Activated effector memory CD4-positive, alpha-beta T cell treated with anti-CD3 and anti-CD28 coated beads, Interleukin-2, amount 50 U/mL, for 16 hours (primary cell): ENCODE measurements at places on chromosomes 5 and 9.

DNA sequence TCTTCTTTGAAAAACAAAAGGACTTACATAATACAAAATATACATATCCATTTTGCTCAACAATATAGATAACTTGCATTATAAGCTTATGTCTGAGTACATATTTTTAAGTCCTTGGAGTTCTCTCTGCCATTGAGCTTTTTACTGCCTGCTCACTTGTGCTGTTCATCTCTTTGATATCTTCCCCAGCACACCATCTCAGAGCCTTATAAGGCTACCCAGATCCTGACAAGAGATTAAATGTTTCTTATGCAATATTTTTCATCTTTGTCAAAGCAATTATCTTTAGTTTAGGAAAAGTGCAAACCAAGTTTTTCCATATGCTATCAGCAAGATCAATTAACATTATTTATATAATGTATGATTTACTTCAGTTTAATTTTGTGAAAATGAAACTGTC is 60.7 kb upstream of the ITGA1 start:
- DNase-seq: no peak

DNA sequence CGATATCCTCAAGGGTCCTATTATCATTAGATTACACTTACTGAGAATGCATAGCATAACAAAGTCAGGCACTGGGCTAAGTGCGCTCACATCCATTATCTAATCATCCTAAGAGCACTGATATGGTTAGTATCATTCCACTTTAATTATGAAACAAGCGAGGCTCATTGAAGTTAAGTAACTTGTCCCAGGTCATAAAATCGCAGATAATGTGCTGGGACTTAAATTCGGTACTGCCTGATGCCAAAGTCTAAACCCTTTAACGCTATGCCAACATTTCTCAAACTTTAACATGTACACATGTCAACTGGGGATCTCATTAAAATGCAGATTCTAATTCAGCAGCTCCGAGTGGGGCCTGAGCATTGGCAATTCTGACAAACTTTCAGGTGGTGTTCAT is 204.7 kb downstream of the PTTG1 start:
- DNase-seq: no peak

GRCh38 chr5:43680286-43680685 is 77.3 kb downstream of the NNT start:
- no peak for DNase-seq

DNA sequence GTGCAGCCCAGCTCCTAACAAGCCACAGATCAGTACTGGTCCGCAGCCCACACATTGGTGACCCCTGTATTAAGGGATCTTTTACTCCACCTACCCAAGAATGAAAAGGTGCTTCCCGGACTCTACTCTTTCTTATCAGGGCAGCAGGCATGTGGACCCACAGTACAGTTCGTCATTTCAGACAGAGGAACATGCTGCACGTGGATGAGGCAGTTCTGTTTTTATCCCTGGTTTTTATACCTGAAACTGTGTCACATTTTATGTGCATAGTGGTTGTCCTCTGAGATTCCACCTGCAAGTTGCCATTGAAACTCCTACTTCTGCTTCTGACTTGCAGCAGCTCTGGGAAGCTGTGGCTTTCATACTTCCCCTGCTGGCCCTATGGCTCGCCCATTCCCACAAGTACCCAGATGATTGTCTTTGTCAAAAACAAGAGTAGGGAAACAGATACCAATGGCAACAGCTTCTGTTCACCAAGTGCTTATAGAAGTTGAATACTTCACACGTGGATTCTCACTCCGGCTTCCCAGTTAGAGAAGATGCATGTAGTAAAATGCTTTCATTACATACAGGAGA is 208.0 kb downstream of the TRIO start:
- DNase-seq: no peak

DNA sequence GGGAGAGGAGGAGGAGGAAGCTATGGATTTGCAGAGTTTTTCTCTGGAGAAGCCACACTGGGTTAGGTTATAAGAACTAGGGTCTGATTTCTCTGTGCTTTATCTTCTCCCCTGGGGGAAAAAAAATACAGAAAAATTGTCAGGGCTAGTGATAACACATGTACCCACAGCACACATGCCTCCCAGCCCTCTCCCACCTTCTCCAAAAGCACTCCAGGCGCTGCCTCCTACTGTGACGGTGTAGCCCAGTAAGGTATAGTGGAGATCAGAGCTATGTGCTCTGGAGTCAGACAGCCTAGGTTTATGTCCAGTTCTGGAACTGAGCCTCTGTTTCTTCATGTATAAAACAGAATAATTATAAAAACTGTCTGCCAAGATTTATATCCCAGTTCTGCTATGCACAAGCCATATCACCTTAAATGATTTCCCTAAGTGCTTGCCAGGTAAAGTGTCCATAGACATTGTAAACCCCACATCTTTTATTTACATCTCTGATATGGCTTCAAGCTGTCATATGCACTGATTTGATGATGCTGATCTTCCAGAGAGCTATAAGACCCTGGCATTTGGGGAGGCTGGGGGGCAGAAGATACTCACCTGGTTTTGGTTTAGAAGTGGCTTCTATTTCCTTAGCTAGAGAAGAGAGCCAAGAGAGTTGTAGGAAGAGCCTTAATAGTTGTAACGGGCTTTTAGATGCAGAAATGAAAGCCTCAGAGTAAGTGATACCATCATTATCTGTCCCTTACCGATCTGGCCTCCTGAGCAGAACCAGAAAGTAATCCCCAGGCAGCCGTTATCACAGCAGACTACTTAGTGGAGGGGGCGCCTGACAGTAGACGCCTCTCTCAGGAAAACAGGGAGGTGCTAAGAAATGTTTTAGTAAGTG is 7.6 kb downstream of the SLC1A3 start:
- DNase-seq: no peak

DNA sequence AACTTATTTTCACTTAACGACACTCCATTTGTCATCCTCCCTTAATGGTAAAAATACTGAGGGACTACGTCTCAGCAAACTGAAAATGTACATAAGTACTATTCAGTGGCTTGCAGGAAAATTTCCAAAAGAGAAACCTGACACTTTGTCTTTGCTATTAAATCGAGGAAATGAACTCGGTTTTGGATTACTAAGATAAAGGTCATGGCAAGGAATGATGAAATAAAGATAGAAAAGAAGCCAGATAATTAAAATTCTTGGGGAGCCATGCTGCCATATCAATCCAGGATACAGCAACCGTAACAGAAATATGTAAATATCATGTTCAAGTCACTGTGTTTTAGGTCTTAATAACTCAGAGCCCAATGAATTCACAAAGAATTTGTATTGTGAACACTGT is 647.8 kb downstream of the CDH9 start:
- DNase-seq: no peak

DNA sequence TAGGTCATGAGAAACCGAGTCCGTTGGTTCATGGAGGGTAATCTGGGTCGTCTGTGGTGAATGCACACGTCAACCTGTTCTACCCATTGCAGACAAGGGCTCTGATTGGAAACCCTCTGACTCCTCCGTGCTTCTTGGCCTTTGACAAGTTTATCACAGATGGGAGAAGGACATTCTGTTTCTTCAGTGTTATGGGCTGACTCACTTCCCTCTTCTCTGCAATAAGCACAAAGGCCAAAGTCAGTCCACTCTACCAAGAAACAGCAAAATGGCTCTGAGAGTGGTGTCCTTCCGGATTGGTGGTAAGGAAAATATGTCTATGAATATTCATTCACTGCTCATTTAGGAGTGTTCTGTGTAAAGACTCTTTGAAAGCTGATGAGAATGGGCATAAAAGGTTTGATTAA is 89.3 kb downstream of the FEM1C start:
- no peak for DNase-seq

DNA sequence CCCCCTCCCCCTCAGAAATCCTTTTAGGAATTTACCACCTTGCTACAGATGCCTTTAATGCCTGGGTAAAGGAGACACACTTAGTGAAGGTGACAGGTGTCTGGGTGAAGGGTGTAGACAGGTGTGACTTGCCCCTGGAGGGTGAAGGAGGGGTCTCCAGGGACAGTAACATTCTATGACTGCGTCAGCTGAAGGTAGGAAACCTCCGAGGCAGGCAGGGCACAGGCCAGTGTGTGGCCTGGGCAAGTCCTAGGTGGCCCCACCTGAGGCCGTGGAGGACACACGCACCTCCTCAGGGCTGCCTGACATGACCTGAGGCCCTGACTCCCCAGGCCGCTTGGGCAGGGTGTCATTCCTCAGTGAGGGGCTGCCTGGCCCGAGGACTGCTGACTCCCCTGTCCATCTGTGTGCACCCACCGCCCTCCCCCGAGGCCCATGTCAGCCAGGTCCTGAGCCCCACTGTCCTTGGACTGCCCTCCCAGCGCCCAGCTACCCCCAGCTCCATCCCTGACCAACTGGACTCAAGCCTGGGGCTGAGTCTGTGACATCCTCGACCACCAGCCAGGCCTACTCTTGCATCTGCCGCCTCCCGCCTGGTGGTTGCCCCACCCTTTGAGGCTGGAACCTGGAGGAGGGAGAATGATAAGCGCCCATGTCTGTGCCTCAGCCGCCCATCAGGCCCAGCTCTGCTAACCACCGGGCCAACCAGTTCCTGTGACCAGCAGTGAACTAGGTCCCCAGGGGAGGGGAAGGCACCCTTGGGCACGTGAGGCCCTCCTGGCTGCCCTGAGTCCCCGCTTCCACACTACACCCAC is 18.4 kb downstream of the CARD19 start:
- DNase-seq: peak; percentile 57

DNA sequence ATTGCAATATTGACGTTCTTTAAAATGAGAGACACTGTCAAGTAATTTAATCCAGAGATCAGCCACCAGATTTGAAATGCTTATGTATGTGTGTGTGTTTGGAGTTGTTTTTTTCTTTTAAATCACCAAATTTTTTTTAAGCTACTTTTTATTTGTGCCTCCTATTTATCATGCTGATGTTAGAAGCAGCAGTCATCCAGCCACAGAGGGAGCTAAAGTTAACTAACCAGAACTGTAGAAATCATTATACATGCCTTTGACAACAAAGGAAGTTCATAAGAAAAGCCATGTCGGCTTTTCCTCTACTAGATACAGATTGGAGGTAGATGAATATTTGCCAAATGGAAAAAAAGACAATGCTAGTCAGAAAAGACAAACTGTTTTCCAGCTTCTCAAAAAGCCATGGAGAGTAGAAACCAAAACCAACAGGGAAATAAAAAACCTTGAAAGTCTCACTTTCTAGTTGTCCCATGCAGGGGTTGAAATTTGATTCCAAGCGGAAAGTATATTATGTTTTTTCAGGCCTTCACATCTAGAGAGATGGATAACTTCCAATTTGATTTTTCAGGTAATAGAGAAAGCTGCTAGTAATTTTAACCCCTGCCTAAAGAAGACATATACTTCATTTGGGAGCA is 4.5 kb downstream of the PURA start:
- no peak for DNase-seq

DNA sequence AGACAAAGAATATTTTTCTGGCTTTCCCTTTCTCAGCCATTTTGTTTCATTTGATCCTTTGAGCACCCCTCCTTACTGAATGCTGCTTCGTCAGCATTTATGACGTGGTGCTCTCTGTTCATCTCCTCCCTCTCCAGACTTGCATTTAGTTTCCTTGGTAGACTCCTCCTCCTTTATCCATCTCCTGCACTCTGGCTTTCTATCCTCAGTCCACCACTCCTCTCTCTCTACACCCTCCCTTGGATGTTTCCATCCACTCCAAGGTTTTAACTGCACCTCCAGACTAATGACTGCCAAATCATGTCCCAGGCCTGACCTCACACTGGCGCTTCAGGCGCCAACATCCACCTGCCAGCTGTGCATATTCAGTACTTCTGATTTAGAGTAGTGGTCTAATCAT is 245.4 kb downstream of the RAB3C start:
- DNase-seq: no peak

- DNase-seq: no peak
Observed at GRCh38 chr9:89630508-89630907, 25.7 kb downstream of the GADD45G start.

GRCh38 chr9:94779031-94779430 is 52.5 kb downstream of the AOPEP start:
- no peak for DNase-seq

- no peak for DNase-seq
Observed at GRCh38 chr9:35102465-35102768, 514 bp downstream of the STOML2 start.

DNA sequence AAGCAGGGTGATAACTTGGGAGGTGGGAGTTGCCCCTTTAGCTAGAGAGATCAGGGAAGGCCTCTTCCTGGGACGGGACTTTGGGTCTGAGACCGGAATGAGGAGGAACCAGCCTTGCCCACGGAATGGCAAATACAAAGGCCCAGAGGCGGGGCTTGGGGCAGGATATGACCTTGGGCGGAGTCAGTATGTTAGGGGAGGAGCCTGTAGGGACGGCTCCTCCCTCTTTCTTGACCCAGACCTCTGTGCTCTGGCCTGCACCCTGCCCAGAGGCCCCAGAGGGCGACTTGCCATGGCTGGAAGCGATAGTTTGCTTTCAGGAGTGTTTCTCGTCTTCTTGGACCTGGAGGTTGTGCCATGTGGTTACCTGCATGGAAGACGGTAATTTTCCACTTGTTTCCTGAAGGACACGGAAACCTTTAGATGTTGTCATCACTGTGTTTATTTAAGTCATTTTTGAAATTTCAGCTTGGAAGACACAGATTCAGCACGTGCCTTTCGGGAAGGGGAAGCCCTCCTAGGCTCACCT is 85.6 kb downstream of the DAB2IP start:
- no peak for DNase-seq

DNA sequence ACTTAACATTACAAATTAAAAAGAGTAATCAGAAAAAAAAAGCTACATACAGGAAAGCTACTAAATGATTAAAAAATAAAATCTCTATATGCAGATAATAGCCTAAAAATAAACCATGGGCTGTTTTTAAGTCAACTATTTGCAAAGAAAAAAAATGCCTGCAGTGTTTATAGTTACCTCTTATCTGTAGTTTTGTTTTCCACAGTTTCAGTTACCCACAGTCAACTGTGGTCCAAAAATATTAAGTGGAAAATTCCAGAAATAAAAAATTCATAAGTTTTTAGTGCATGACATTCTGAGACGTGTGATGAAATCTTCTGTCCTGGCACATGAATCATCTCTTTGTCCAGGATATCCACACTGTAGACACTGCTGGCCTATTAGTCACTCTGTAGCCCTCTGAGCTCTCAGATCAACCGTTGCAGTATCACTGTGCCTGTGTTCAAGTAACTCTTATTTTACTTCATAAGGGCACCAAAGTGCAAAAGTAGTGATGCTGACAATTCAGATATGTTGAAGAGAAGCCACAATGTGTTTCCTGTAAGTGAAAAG is 59.2 kb downstream of the PRELID2 start:
- DNase-seq: no peak

DNA sequence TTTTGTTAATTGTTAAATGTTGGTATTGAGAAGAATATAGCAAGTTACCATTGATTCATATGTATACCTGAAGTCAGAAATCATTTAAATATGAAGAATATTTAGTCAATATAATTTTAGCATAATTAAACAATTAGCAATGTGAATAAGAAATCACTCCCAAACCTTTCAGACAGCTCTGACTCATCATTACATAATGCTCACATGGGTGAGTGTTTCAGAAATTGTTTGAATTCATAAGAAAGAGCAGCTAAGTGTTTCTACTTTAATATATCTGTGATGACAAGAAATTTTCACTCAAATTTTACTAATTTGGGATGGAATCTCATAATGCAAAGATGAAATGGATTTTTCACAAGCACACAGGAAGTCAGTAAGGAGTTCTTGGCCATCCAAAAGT is 42.0 kb upstream of the CDC42SE2 start:
- no peak for DNase-seq

- DNase-seq: no peak
Observed at GRCh38 chr5:1445689-1446601, 705 bp upstream of the SLC6A3 start.

GRCh38 chr5:111675201-111675934 is 81.6 kb downstream of the NREP start:
- no peak for DNase-seq

GRCh38 chr5:134289509-134290113 is 63.7 kb upstream of the PPP2CA start:
- peak; percentile 70 for DNase-seq
